ENCODE measurements at places on chromosomes 13 and 19.

DNA sequence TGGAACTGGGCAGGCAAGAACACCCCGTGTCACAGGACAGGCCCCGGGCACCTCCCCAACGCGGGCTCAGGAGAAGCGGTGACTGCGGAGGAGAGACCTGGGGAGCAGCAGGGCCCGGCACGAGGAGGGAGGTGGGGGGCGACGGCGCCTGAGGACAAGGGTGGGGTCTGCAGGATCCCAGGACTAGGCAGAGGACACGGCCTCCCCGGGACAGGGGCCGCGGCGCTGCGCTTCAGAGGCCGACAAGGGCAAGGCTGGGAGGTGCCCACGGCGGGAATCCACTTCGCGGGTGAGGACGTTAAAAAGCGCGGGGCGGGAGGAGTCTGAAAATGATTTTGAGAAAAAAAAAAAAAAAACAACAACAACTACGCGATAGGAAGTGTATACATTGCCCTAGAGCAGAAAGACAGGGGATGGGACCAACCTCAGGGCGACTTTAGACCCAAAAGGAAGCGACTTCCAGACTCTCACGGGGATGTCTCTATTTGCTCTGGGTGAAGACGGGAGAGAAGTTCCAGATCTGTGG, 44.9 kb downstream of the ZNF611 start:
- DNase-seq: no peak

- no peak for DNase-seq
Measured at GRCh38 chr19:1785310-1785709, 26.8 kb downstream of the ATP8B3 start.

DNA sequence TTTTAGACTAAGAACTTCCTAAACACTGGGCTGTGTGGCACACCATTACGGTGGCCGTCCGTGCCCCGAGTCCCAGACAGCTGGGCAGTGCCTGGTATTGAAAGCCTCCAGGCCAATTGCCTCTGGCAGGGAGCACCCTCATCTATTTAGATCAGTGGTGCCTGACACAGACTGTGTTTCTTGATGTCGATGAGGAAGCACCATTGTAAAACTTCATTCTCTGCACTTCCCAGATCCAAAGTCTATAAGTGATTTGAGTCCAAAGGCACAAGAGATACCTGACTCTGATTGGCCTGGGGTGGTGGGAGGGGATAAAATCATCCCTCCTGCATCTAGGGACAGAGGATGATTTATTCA, 8.5 kb upstream of the STK24 start:
- no peak for DNase-seq

DNA sequence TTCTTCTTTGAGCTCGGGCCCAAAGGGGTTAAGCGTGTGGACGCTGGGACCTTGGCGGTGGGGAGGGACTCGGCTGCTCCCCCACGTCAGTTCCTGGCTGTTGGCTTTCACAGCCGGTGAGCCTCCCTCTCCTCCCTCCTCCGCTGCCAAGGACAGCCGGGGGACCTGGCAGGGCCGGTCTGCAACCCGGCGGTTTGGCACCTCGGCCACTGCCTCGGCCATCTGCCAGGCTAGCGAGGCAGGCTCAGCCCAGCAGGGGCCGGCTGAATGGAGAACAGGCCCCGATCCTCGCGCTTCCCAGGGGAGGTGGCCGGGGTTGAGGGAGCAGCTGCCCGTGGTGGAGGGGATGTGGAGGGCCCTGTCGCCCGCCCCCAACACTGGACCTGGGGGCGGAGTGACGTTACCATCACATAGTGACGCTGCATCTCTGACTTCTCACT, 5.0 kb downstream of the TLE5 start:
- DNase-seq: no peak

DNA sequence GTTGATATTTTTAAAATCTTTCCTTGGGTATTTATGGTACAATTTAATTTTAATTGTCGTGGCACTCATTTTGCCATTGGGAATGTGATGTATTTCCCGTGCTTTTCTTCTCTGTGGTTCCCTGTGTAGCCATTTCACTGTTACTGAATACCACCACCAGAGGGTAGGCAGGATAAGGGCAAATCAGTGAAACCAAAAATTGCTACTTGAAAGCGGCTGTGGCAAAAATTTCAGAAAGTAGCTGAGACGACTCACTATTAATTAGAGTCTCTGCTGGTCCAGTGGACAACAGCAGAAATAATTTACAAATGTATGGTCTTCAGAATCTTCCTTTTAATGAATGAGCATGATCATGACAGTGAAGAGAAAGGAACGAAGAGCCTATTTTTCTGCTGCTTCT, 34.4 kb upstream of the MIR17HG start:
- DNase-seq: peak; percentile 57

DNA sequence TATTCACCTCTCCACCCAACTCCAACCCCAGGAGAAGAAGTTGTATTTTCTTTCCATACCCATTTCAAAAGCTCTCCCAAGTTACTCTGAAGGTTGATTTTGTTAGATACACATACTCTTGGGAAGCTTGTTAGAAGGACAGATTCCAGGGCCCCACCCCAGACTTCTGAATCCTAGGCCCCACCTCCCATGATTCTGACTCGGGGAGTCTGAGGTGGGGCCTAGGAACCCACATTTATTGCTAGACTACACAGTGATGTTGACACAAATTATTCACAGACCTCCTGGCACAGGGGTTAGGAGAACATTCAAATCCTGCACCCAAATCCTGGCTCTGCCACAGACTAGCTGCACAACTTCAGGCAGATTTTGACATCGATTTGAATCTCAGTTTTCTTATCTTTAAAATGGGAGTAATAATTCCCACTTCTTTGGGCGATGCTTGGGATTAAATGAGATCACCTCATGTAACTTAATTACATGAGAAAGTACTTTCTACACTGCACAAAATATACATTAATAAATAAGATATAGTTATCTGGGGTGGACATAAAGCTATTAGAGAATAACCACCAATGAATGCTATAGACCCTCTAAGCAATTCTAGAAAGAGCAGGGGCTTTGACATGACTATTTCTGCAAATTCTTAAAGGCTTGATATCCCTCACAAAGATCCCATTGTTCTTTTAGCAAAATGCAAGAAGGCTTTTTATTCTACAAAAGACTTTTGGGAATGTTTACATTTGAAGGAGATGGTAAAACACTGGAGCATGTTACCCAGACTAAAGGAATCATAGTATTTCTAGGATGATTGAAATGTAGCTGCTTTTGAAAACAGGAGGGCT, 18.0 kb downstream of the MBNL2 start:
- DNase-seq: no peak

GRCh38 chr19:56765137-56765536, 75.4 kb downstream of the PEG3 start:
- no peak for DNase-seq

- DNase-seq: no peak
Measured at GRCh38 chr19:29273000-29273640, 60.2 kb upstream of the UQCRFS1 start.

All from CD4-positive, alpha-beta T cell treated with Interleukin-4 for 4 hours (primary cell).